ENCODE measurements at places on chromosomes 5 and 9. TPM values are rescaled to one million over a fixed set of nuclear protein-coding genes. Genes with fewer than 3 reads are reported as not detected.

Gene FOXI1
- not detected for total RNA-seq

DNA sequence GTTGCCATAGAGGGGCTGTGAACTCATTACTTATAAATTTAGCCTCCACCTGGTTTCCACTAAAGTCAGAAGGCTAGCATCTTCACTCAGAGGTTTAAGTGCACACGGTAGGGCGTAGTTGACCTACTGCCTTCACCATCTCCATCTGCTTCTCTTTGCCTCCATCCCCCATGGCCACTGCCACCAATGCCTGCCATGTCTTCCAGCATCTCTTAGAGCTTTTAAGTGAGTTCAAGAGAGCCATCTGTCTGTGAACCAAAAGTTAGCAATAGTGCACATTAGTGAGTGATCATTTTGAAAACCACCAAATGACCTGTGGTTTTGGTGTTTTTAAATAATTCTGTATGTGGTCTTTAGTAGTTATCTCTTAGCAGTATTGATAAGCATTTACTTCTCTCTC lies 102.0 kb downstream of the DMRTA1 start:
- no peak for DNase-seq

- DNase-seq, result no peak
These were observed 52.9 kb upstream of the APC start for GRCh38 chr5:112684737-112685136.

GRCh38 chr5:14582797-14583137 lies 1.2 kb downstream of the OTULINL start:
- DNase-seq, result no peak

DNA sequence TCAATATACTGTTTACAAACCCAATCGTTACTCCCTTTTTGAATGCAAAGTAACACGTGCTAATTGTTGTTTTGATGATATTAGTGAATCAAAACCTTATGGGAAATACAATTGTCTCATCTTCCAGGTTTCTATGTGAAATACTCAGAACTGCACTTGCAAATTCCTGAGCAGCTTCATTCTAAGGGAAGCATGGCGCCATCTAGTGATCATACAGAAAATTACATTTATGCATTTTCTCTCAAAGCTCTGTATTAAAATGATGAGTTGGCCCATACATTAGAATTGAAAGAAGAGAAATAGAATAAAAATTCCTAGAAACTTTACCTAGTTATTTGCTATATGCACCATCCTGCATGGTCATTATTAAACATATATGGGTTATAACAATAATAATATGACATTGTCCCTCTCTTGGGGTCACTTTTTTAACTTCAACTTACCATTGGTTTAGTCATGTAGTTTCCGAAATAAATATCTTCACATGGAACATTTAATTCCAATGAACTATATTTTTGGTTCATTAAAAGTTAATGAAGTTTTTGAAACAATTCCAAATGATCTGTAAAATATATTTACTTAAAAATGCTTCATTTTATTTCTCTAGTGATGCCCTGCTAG lies 220.0 kb downstream of the PDE4D start:
- no peak for DNase-seq

DNA sequence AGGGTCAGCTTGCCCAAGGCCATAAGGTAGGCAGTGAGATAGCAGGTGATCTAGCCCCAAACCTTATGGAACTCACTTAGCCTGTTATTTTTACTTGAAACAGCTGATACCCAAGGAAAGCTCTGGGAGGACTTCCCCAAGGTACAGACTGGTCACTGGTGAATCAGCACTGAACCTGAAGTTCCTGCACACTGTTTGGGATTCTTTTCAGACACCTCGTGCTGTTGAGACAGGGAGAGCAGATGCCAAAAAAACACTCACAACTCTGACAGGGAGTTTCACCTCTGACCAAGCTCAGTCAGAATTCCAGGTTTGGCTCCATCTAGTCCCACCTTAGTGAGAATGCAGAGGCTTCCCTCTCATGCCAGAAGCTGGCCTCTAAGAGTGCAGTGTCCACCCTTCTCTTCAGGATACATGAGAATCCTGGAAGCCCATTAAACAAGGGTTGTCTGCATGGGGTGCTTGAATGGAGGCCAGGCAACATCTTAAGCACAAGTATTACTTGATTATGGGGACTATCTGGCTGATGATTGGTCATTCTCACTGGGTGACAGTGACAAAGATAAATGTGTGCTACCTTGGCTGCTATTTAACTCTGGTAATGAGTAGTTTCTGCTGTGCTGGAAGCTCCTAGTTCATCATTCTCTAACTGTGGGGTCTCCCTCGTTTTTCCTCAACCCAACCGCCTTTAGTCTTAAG lies 122.8 kb upstream of the SLIT3 start:
- DNase-seq, result no peak
